ENCODE measurements at places on chromosomes 4 and X. TPM values are rescaled to one million over a fixed set of nuclear protein-coding genes. Genes with fewer than 3 reads are reported as not detected.

Gene SHROOM4
- 1.8 TPM for total RNA-seq

Gene GPR119
- total RNA-seq, result not detected

GRCh38 chr4:181475781-181476507 lies 767.3 kb upstream of the TENM3 start:
- H3K4me1 ChIP-seq, result no peaks in the 10 kb centered on the region
- H3K4me3 ChIP-seq, result no peak overlapping the region
- no peaks in the 10 kb centered on the region for H3K36me3 ChIP-seq
- no peak for DNase-seq
- no peaks in the 10 kb centered on the region for H3K27me3 ChIP-seq
- no peak overlapping the region for H3K27ac ChIP-seq

GRCh38 chr4:112127803-112128202 lies 17.5 kb upstream of the FAM241A start:
- H3K4me3 ChIP-seq, result peak overlapping the region; percentile 57
- peak overlapping the region; percentile 82 for H3K27ac ChIP-seq
- H3K36me3 ChIP-seq, result no peaks in the 10 kb centered on the region
- no peaks in the 10 kb centered on the region for H3K27me3 ChIP-seq
- peaks cover 12% of the 10 kb centered on the region for H3K4me1 ChIP-seq

Gene PROM1
- total RNA-seq, result not detected

DNA sequence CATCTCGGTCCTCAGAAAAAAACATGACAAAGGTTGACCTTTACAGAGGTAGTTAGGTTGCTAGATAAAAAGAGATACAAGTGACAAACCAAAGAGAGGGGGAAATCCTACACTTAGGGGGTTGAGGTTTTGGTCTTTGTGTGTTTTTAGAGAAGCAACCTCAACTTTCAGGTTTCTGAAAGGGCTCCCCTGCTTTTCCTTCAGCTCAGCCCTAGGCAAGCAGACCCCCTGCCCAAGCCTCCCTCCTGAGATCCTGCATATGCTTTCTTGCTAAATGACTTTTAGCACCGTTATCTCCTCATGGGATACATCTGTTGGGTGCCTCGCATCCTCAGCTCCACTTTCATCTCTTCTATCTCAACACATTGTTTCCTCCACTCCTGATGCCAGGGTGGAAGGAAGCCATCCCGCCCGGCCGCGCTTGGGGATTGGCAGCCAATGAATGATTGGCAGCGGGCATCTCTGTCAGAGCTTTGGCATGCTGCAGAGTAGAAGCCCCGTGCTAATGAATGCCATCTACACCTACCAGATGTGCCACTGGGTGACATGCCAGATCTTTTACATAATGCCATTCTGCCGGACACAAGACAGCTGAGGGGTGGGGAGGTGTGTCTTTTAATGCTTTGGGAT lies 15.0 kb upstream of the PRDM8 start:
- H3K27me3 ChIP-seq, result no peaks in the 10 kb centered on the region
- H3K4me1 ChIP-seq, result peaks cover 30% of the 10 kb centered on the region
- H3K27ac ChIP-seq, result no peak overlapping the region
- H3K36me3 ChIP-seq, result no peaks in the 10 kb centered on the region
- H3K4me3 ChIP-seq, result peak overlapping the region; percentile 99

Gene TACC3
- 3.2 TPM for total RNA-seq

GRCh38 chr4:148776941-148777340 lies 334.7 kb upstream of the NR3C2 start:
- H3K36me3 ChIP-seq, result no peaks in the 10 kb centered on the region
- no peak overlapping the region for H3K4me3 ChIP-seq
- no peaks in the 10 kb centered on the region for H3K27me3 ChIP-seq
- H3K4me1 ChIP-seq, result no peaks in the 10 kb centered on the region

Gene BMPR1B
- total RNA-seq, result 7.1 TPM

DNA sequence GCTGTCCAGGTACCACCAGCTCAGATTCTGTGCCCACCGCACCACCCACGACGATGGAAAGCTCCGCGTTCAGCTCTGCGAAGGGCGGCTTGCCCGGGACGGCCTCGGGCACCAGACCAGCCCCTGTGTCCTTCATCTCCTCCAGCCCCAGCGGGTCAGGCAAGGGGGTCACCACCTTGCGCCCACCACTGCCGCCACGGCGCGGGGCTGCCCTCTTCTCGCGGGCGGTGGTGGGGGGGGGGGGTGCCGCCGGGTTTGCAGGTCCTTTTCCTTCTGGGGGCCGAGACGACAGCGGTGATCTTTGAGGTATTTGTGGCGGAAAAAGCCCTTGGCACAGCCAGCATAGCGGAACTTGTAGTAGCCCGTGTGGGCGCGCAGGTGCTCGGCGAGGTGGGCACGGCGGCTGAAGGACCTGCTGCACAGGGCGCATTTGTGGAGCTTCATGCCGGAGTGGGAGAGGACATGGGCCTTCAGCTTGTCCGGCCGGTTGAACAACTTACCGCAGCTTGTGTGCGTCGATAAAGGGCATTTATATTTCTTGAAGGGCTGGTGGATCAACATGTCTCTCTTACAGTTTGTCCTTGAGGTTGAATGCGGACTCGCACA lies 50.9 kb downstream of the CFAP299 start:
- peaks cover 4% of the 10 kb centered on the region for H3K4me1 ChIP-seq
- no peak overlapping the region for H3K27ac ChIP-seq
- no peak for DNase-seq
- no peak overlapping the region for H3K4me3 ChIP-seq

Gene SOD3
- 2.1 TPM for total RNA-seq

DNA sequence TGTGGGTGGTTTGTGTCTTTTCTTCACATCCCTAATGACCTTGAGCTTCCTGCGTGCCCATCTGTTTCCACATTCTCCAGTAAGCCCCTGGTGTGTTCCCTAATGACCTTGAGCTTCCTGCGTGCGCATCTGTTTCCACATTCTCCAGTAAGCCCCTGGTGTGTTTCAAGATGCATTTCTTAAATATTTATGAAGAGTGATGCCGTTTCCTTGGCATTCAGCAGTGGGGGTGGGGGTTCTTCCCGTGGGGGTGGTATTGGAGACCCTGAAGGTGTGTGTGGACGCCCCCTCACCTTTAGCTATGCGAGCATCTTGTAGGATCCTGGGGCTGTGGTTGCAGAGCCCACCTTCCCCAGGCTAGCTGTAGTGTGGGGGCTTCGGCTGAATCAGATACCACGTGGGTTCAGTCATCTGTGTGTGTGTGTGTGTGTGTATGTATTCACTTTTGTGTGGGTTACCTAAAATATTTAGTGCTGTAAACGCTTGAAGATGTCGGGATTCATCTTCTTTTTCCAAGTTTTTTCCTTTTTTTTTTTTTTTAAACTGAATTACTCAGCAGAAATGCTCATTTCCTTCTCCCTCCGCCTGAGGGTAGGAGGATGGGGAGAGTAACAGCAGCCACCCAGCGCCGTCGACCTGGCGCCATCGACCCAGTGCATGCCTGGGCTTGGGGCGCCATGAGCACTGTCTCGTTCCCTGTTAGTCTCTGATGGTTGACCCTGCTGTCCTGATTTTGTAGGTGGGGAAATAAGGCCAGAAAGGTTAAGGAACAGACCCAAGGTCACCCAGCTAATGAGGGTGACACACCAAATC lies 9.9 kb downstream of the NSG1 start:
- peak; percentile 63 for DNase-seq
- no peak overlapping the region for H3K27ac ChIP-seq
